EH (cell line): ENCODE measurements at places on chromosomes 12 and 14.

GRCh38 chr14:82070040-82070439, 536.4 kb upstream of the SEL1L start:
- DNase-seq, result no peak

- no peak for DNase-seq
Measured at GRCh38 chr12:91007531-91008290, 2.9 kb upstream of the EPYC start.

GRCh38 chr12:28192125-28192524, 1.9 kb downstream of the CCDC91 start:
- DNase-seq, result no peak

DNA sequence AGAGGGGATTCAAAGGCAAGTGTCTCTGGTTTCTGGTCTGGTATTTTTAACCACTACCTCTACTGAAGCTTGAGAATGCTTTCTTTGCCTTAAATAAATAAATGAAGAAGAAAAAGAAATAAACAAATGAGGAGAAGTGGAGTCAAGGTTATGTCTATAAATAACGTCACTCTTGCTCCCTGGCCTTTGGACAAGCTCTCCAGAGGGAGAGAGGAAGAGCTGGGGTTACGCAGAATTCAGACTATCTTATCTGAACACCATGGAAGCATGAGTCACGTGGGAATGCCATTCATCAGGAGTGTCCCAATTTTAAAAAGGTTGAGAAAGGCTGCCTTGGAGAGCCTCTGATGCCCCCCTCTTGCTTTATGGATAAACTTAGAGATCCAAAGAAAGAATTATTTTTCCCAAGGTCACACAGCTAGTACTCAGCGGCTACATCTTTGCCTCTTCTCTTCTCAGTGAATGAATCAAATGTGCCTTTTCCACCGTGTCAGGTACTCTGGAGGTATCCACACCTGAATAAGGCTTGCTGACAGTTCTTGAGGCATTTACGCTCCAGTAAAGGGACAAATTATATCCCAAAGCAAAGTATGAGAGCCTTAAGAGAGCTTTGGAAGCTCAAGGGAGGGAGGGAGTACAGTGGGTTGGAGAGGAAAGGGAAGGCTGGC, 12.9 kb upstream of the MSI1 start:
- peak; percentile 66 for DNase-seq
